NB4 (cell line): ENCODE measurements at places on chromosomes 6 and 20.

DNA sequence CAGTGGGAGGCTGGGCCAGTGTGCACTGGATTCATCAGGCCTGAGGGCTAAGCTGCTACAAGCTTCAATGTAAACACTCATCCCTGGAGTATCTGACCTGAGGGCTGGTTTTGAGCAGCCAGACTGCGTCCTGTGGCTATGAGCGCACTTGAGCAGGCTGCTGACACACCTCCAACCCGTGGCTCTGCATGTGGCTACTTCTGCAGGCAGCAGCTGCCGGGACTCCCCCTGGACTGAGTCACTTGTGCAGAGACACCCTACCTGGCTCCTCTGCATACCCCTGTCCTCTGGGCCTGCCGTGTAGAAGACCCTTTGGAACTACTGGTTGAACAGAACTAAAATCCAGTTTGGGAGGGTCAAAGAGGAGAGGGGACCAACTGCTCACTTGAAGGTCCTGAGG lies 172.0 kb downstream of the SCP2D1 start:
- DNase-seq = no peak

DNA sequence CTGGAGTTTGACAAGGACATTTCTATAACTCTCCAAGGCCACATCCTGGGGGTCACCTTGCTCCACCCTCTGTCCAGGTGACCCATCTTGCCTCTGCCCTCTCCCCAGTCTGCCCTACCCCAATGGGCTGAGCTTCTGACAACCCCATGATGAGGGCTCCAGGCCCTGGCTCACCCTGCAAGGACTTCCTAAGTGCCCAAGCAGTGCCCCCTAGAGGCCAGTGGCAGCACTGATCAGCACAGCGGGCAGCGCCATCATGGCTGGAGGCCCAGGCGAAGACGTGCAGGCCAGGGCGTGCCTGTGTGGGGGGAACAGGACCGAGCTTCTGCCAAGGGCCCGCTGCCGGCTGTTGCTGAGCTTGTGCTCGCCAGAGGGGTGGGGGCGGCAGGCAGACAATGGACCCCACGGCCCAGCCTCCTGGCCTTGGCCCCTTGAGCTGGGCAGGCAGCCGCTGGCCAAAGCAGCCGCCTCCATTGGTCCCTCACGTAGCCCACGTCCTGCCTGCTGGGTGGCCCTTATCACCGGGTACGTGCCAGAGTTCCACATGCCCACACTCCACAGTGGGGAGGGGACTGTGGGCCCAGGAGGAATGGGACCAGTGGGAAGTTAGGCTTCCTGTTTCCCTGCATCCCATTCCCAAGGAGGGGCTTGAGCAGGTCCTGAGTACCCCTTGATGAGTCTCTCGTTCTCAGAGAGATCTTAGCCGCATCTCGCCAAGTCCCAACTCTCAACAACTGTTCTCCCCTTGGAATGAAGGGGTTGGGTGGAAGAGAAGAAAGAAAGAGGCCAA lies 64.3 kb downstream of the MRPL14 start:
- peak; percentile 77 for DNase-seq

DNA sequence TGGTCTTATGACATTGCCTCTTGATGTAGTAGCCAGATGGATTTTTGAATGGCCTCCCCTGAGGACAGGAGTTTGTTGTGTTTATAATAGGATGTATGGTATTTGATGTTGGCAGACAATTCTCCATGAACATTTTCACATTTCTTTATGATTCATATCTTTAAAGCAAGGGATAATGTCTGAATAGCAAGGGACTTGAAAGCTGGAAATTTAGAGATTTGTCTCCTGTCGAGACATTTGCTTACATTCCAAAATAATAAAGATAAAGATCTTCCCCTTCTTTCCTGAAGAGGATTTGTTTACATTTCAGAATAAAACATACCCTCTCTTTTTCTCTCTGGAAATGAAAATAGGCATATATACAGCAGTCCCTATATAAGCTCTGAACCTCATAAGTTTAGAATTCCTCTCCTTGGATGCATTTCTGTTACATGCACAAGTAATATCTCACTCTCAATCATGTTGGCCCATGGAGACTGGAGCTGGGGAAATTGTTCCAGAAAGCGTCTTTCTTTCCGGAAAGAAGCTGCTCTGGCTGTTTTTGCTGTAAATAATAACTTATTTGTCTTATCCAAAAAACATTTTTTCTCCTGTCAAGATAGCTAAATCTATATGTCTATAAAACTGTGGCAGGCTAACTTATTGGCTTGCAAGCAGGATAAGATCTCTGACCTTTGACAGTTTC lies 42.5 kb upstream of the ASCC3 start:
- no peak for DNase-seq

- DNase-seq = no peak
Measured at GRCh38 chr6:170317076-170317475, 10.5 kb downstream of the FAM120B start.

- no peak for DNase-seq
Measured at GRCh38 chr20:57990396-57990987, 238.0 kb downstream of the ANKRD60 start.

GRCh38 chr20:61260905-61261304 lies 8.8 kb downstream of the CDH4 start:
- no peak for DNase-seq

GRCh38 chr20:52103913-52104545 lies 87.5 kb downstream of the ZFP64 start:
- peak; percentile 90 for DNase-seq

DNA sequence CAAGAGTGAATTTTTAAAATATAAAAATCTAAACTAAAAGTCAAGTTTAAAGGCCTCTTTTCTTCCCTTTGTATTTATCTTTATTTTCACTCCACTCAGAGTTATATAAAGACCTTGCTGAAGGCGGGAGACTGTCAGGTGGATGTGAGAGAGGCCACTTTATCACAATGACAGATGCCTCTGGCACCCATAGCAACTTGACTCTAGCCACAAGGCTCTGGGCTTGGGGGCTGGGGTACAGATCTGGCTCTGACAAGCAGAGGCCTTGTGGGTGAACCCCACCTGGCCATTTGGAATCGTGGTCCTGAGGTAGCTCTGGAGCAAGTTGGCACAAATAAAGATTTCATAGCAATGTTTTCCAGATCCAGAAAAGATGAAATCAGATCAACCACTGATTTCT lies 417.2 kb downstream of the RFPL4B start:
- DNase-seq = no peak

DNA sequence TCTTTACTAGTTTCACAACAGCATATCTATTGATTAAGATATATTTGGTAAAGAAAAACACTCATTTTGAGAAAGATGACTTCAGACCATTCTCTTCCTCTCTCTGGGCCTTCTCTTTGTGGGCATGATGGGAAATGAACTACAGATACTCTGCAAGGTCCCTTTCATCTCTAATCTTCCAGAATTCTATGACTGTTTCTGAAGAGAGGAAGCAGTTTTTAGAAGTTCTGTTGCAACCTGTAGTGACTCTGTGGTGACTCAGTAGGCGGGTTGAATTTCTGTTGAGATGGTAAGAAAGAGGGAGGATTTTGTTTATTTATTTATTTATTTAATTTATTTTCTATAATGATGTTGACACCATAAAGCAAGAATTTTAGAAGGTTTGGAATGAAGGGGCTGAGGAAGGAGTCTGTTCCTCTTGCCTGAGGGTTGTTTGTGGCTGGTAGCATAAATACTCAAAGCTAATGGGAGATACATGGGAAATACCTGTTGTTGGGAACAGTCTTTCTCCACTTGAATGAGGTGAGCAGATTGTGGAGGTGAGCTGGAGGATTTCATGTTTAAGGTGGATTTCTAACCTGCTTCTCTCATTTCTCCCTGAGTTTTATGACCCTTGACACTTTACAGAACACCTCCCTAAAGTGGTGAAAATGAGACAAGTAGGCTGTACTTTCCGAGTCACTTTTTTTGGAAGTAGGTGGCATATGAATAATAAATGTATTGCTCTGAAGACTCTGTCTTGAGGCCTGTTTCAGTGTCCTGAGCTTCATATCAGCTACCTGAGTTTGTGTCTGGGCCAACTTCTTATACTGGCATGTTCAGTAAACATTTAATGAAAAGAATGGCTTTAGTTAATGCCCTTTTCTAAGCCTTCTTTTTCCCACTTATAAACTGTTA lies 15.0 kb downstream of the ACSS2 start:
- peak; percentile 88 for DNase-seq

GRCh38 chr20:41276317-41276751 lies 41.2 kb downstream of the ZHX3 start:
- DNase-seq = no peak

DNA sequence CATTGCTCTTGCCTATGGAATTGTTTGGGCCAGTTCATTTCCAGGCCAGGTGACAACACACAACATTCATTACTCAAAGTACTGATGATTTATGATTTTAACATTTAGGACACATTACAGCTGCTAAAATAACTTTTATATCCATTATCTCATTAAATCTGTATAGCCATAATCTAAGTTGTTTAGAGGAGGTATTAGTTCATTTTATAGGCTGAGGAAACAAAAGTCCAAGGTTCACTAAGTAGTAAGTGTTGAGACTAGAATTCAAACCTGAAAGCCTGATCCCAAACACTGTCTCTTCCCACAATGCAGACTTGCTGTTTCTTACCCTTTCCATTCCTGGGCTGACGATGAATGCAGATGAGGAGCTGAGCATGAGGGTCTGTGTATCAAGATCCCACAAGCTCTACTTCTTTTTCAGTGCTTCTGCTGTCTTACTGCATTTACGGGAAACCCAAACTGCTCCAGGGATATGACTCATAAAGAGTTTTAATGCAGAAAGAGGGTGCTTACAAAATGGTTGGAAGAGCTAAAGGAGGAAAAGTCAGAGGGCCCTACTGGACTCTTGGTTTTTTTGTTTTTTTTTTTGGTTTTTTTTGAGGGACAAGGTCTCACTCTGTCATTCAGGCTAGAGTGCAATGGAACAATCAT lies 17.9 kb downstream of the TENT5A start:
- DNase-seq = no peak

DNA sequence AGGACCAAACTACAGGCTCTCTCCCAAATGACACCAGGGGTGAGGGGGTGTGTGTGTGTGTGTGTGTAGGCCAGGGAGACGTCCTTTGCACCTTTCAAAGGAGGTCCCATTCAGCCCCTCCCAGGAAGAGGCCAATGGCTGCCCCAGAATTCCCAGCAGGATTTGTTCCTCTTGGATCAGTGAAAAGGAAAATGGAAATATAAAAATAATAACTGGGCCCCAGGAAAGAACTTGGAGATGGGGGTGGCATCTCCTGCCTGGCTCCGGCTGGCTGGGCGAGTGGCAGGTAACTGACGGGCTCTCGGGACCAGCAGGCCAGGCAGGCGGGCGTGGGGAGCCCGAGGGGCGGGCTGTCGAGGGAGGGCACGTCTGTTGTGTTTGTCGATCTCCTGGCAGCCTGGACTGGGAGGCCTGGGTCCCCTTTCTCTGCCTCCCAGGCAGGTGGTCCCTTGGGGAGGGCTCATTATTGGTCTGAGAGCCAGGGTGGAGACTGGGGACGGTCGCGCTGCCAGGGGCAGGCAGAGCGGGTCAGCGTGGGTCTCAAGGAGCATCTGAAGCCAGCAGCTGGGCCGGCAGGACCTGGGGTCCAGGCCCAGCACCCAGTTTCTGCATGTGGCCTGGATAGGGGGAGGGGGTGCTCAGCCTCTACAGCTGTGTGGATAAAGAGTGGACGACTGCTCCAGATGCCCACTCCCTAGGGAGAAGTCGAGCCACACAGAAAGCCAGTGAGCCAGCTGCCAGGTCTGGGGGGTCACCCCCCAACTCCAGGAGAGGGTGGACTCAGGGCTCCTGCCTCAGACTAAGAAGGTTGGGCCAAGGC lies 3.1 kb downstream of the NOL4L start:
- DNase-seq = peak; percentile 31

- DNase-seq = no peak
Measured at GRCh38 chr6:137848672-137849071, 18.4 kb upstream of the TNFAIP3 start.

GRCh38 chr20:13105864-13106457 lies 97.2 kb downstream of the SPTLC3 start:
- DNase-seq = peak; percentile 40

GRCh38 chr6:159826968-159827647 lies 27.0 kb downstream of the PNLDC1 start:
- DNase-seq = no peak

DNA sequence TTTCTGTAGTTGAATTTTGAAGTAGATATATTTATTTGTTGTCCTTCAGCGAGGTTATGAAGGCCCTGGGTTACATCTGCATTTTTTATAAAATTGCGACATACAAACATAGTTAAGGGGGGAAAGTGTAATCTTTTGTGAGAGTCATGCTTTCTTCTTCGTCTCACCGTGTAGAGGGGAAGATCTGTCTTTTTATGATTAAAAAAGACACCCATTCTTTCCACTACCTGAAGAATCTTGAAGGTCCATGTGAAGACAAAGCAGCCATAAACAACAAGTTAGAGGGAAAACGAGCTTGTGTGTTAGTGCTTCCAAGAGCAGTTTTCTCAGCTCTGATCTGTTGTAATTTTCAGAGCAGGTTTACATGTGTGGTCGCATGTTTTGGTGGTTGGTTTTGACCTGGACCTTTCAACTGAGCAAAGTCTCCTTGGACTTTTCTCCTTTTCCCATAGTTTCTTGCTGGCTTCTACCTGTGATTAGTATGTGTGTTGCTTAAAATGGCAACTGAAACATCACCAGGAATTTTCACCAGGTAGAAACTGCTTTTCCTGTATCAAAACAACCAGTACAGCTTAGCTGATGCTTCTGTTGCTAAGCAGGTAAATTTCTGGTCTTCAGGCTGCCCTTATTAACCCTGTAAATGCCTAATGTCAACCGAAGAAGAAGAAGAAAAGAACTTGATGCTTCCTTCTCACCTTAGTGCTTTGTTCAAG lies 37.3 kb downstream of the RREB1 start:
- DNase-seq = peak; percentile 61

- DNase-seq = no peak
Measured at GRCh38 chr6:34617231-34617630, 61.1 kb upstream of the SPDEF start.

- peak; percentile 45 for DNase-seq
Measured at GRCh38 chr6:70166088-70166958, 136.6 kb downstream of the COL9A1 start.

DNA sequence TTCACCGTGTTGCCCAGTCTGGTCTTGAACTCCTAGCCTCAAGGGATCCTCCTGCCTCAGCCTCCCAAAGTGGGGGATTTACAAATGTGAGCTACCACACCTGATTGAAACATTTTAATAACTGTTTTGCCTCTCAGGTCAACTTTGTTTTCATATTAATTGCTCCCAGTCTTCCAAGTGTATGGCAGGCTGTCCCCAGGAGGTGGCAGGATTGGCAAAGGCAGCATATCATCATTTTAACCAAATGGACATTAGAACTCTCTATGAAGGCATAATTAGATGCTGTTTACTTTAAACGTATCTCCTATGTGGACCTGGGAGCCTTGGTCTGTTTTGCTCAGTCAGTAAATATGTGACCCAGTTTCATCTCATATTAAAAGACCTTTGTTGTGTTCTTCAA lies 59.2 kb upstream of the CSE1L start:
- DNase-seq = peak; percentile 29

GRCh38 chr6:3843379-3844096 lies 5.6 kb upstream of the FAM50B start:
- DNase-seq = peak; percentile 57
